ENCODE measurements at places on chromosomes 13 and 19. TPM values are rescaled to one million over a fixed set of nuclear protein-coding genes. Genes with fewer than 3 reads are reported as not detected.

DNA sequence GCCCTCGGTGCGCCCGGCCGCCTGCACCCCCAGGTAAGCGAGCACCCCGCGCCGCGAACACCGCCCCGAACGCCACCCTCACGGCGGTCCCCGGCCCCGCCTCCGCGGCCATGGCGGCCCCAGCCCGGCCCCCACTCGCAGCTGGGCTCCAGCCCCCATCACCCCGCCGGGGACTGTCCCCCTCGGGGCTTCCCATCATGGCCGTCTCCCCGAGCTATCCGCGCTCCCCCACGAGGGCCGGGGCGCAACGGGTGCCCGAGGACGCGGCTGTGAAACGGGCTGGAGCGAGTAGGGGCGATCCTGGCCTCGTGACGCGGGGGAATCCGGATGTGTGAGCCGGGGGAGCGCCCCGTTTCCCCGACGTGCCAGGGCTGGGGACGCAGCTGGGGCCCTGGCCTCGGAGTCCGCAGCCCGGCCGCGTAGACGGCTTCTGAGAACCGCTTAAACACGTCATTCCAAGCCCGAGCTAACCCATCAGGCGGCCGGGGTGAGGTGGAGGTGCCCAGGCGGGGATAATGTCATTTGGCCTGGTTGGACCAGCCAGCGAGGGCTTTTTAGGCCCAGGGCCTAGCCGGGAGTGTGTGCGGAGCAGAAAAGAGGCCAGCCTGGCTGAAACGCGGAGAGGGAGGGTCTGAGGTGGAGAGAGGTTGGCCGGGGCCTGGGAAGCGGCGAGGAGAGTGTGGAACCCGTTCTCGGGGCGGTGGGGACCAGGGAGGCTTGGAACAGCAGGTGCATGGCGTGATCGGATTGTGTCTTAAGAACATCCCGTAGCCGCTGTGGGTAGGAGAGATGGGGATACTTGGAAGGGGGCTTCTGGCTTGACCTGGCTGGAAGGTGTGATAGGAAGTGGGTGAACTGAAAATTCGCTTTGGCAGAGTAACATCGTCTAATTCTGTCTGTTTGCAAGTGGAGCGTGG is 550 bp downstream of the CERS4 start:
- peak overlapping the region; percentile 43 for H3K27ac ChIP-seq
- peaks cover 20% of the 10 kb centered on the region for H3K4me1 ChIP-seq
- peaks cover 5% of the 10 kb centered on the region for H3K36me3 ChIP-seq
- no peaks in the 10 kb centered on the region for H3K27me3 ChIP-seq
- peak overlapping the region; percentile 79 for H3K4me3 ChIP-seq

GRCh38 chr13:90443268-90443667 is 904.2 kb upstream of the MIR17HG start:
- H3K4me1 ChIP-seq: peaks cover 7% of the 10 kb centered on the region
- H3K27me3 ChIP-seq: no peaks in the 10 kb centered on the region
- no peak overlapping the region for H3K27ac ChIP-seq
- H3K4me3 ChIP-seq: no peak overlapping the region
- H3K36me3 ChIP-seq: no peaks in the 10 kb centered on the region
- DNase-seq: no peak

DNA sequence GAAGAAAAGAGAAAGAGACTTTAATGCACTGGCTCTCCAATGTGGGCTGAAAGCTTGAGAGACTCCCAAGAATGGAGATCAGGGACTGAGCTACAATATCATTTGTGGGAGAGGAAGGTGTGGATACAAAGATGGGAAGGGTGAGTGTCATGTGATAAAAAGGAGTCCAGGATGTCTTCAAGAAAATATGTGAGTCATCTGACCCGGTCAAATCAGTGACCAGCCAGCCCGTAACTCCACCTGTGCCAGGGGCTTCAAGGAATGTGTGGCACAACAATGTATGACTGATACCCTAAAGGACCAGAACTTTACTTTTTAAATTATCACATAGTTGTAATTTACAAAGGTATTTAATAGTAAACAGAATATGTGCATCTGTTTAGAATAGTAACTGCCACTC is 97.2 kb downstream of the DOCK9 start:
- no peaks in the 10 kb centered on the region for H3K27me3 ChIP-seq
- no peak for DNase-seq
- no peak overlapping the region for H3K4me3 ChIP-seq
- peaks cover 14% of the 10 kb centered on the region for H3K4me1 ChIP-seq

DNA sequence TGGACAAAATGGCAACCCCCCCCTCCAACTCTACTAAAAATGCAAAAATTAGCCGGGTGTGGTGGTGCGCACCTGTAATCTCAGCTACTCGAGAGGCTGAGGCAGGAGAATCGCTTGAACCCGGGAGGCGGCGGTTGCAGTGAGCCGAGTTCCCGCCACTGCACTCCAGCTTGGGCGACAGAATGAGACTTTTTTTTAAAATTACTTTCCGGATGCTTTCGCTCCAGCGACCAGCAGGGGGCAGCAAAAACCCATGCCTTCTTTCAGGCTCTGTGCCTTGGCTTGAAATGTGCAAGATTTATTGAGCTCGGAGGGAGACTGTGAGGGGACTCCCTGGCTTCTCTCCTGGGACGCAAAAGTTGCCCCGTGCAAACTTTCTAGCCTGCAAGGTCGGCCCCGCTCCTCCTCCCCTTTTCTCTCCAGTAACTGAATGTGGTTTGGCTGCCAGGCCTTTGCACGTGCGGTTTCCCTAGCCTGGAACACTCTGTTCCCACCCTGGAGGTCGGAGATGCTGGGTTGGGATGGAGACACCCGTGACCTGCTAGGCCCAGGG is 61.4 kb upstream of the NFIC start:
- DNase-seq: peak; percentile 62
- peaks cover 33% of the 10 kb centered on the region for H3K27me3 ChIP-seq
- no peaks in the 10 kb centered on the region for H3K4me1 ChIP-seq
- no peak overlapping the region for H3K4me3 ChIP-seq

- no peak for DNase-seq
- no peak overlapping the region for H3K27ac ChIP-seq
- H3K36me3 ChIP-seq: peaks cover 4% of the 10 kb centered on the region
- H3K4me1 ChIP-seq: no peaks in the 10 kb centered on the region
- no peak overlapping the region for H3K4me3 ChIP-seq
Measured at GRCh38 chr19:36081894-36082293, 27.2 kb downstream of the WDR62 start.

Gene C1QTNF9B
- not detected for total RNA-seq

Gene IZUMO4
- 15.9 TPM for total RNA-seq

Gene DNASE2
- 26.0 TPM for total RNA-seq

Gene CAMSAP3
- 103 TPM for total RNA-seq

Gene MYDGF
- total RNA-seq: 42.5 TPM
